ENCODE measurements at places on chromosomes 2 and 18. TPM values are rescaled to one million over a fixed set of nuclear protein-coding genes. Genes with fewer than 3 reads are reported as not detected.

GRCh38 chr2:4140281-4140970 is 437.1 kb downstream of the DCDC2C start:
- H3K27me3 ChIP-seq = no peaks in the 10 kb centered on the region
- no peak overlapping the region for H3K4me3 ChIP-seq
- no peak overlapping the region for H3K27ac ChIP-seq
- no peak for DNase-seq
- no peaks in the 10 kb centered on the region for H3K4me1 ChIP-seq

DNA sequence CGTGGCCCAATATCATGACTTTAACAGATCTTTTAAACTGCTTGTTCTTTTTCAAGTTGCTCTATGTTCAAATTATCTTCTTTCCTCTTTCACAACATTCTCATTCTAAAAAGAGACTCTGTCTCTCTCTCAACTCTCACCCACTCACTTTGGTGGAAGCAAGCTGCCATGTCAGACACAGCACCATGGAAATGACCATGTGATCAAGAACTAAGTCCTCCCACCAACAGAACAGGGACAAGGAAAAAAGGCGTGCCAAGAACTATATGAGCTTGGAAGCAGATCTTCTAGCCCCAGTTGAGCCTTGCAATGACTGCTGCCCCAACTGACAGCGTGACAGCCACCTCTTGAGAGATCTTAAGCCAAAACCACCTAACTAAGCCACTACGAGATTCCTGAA is 23.9 kb downstream of the BAZ2B start:
- no peak for DNase-seq
- H3K4me3 ChIP-seq = no peak overlapping the region
- H3K27me3 ChIP-seq = no peaks in the 10 kb centered on the region

DNA sequence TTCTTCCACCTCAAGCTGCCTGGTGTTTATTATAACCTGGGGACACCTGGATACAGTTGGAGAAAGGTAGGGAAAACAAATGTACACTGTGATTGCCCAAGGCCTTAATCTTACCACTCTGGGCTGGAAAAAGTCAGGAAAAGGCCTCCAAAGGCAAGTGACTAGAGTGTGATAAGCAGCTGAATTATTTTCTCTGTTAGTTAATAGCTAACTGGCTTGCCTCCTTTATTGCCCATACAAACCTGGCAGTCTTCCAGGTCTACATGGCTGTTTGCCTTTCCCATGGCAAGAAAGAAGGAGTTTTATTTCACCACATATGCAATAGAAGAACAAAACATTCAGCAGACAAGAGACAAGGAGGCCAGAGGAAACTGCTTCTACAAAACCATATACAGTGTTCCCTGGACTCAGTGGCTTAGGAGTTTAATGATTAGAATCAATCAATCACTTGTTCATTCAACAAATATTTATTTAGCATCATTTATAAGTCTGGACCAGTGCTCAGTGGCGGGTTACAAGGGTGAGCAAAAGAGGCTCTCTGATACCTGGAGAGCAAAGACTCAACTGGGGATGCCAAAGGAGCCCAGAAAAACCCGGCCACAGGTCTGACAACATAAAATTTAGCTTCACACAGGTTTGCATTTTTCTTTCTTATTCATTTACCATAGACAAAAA is 27.5 kb upstream of the SUCLG1 start:
- H3K36me3 ChIP-seq = no peaks in the 10 kb centered on the region
- H3K27me3 ChIP-seq = 0 out of 2 replicates have a peak, but pooled peaks cover 4% of the 10 kb centered on the region
- no peak overlapping the region for H3K27ac ChIP-seq

RNF103 gene
- 16.8 TPM for total RNA-seq

NEMP2 gene
- total RNA-seq = 7.4 TPM

SIX2 gene
- total RNA-seq = not detected

All from HFFc6 (cell line).